Vagina (tissue), 2 donors: ENCODE measurements at places on chromosomes 12 and 14.
A peak's percentile ranks its signal among the peaks of the same experiment; 100 is the strongest.

DNA sequence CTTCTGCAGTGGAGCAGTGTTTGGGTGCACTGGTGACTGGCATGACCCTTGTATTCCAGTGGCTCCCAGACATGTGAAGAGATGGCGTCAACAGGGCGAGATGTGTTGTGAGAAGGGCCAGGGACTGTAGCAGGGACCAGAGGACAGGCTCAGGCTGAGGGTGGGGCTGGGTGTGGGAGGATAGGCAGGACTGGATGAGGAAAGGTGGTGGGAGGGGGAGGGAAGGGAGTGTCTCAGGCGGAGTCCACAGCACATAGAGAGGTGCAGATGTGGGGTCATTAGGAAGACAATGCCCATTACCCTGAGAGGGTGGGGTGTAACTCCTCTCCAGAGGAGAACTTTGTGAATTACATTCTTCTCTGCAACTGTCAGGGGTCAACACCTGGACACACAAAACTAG is 78.5 kb downstream of the DICER1 start:
- no peak for DNase-seq

DNA sequence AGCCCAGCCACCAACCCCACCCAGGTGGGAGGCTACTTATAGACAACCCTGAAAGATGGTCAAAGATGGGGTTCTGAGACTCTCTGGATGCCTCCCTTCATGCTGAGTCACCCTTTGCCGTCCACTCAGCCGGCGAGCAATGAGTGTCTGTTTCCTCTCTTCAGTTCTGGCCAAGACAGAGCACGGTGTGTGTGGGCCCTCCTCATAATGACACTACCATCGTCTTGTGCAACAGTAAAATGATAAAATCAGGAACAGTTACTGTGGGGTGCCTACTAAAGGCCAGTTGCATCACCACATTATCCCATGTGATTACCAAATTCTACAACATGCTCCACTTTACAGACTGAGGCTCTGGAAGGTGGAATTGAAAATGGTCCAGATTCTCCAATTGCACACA is 7.0 kb upstream of the BDKRB1 start:
- DNase-seq = peak; percentile 96

- DNase-seq = no peak
Observed at GRCh38 chr14:100484531-100485267, 102.5 kb downstream of the BEGAIN start.

GRCh38 chr12:53993162-53994008 is 6.6 kb upstream of the HOXC9 start:
- no peak for DNase-seq

GRCh38 chr12:13052421-13052820 is 8.2 kb downstream of the FAM234B start:
- DNase-seq = no peak

DNA sequence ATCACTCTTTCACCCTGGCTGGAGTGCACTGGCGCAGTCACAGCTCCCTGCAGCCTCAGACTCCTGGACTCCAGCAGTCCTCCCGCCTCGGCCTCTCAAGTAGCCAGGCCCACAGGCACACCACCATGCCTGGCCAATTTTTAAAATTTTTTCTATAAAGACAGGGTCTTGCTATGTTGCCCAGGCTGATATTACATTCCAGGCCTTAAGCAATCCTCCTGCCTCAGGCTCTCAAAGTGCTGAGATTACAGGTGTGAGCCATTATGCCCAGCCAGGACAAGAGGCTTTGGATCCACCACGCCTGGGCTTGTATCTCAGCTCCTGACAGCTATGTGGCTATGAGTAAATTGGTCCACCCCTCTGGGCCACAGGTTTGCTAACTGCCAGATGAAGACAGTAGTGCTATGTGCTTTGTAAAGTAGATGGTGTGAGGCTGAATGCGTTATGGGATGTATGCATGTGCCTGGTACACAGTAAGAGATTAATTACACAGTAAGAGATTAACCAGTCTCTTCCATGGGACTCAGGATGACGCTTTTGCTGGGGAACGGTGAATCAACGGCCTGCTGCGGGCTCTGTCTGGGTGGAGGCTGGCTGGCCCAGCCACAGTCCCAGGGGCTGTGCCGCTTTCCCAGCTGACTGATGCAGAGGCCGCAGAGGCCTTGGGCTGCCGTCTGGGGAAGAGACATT is 53.3 kb upstream of the NCOR2 start:
- no peak for DNase-seq

DNA sequence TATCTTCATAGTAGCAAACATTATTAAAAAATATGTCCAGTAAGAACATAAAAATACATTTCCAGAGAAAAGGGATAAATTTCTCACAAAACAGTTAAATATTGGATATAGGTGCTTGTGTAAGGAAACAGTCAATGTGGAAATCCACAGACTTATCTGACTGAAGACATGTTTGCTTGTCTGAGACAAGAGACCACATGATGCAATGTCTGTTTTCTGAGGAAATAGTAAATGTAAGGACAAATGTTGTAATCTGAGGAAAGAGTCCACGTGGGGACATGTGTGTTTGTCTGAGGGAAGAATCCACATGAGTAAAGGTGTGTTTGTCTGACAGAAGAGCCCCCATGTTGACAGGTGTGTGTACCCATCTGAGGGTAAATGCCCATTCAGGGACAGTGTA is 1093.2 kb downstream of the TMEM121 start:
- DNase-seq = no peak

DNA sequence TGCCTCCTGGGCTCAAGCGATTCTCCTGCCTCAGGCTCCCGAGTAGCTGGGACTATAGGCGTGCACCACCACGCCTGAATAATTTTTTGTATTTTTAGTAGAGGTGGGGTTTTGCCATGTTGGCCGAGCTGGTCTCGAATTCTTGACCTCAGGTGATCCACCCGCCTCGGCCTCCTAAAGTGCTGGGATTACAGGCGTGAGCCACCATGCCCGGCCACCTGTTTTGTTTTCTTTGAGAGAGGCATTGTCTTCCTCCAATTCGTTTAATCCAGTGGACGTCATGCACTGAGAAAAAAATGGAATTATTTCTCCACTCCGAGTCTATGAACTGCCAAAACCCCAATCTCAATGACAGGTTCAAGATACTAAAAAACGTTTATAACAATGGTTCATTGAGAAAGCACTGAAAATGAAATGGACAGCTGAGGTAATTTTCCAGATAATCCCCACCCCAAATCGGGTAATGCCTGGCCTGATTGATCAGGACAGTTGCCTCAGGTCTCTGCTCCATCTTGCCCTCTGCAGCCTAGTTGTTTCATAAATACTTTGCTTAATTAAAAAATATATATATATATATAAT is 132.7 kb upstream of the PARP11 start:
- no peak for DNase-seq

DNA sequence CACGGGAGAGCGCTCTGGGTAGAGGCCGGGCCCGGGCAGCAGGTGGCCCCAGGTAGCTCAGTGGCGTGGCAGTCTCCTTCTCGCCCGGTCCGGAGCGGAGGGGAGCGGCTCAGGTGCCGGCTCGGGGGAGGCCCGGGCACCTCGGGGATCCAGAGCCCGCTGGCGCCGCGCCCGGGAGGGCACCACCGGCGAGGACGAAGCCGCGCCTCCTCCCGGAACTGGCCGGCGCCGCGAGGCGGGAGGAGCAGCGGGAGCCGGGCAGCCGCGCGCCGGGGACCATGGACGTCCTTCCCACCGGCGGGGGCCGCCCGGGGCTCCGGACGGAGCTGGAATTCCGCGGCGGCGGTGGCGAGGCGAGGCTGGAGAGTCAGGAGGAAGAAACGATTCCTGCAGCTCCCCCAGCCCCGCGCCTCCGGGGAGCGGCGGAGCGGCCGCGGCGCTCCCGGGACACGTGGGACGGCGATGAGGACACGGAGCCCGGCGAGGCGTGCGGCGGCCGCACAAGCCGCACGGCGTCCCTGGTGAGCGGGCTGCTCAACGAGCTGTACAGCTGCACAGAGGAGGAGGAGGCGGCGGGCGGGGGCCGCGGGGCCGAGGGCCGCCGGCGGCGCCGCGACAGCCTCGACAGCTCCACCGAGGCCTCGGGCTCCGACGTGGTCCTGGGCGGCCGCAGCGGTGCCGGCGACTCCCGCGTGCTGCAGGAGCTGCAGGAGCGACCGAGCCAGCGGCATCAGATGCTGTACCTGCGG is 21.5 kb upstream of the GNS start:
- DNase-seq = no peak

GRCh38 chr14:23432102-23432925 is 3.1 kb downstream of the MYH7 start:
- no peak for DNase-seq

GRCh38 chr14:95769976-95770375 is 56.1 kb upstream of the TCL1A start:
- no peak for DNase-seq

DNA sequence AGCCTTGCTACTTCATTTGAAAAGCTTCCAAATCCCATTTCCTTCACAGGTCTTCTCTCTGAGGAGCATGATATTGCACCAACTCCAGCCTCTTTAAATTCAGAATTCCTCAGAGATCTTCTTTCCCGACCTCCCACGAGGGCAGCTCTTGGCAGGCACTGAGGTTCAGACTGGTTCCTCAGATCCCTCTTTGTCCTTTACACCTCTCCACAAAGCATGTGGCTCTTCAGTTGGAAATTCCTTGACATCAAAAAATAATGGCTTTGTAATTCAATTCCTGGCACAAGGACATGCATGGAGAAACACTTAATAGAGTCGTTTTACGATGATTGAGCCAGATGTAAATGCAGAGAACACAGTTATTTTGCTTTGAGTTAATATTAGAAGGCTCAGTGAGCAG is 63.2 kb upstream of the TMX1 start:
- DNase-seq = no peak

GRCh38 chr14:89041257-89041582 is 216.8 kb downstream of the TTC8 start:
- DNase-seq = no peak

GRCh38 chr14:102579696-102580549 is 12.5 kb upstream of the RCOR1 start:
- no peak for DNase-seq

DNA sequence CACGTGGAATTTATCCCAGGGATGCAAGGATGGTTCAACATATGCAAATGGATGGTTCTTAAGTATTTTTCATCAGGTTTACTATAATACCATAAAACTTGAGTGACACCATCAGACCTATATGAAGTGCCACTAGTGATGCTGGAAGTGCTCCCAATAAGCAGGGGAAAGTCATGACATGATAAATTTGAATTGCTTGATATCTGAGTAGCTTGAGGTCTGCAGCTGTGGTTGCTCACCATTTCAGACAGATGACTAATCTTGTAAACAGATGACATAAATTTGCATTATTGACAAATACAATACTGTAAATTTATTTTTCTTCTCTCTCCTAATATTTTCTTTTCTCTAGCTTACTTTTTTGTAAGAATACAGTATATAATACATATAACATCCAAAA is 13.7 kb upstream of the PRPF39 start:
- DNase-seq = no peak

DNA sequence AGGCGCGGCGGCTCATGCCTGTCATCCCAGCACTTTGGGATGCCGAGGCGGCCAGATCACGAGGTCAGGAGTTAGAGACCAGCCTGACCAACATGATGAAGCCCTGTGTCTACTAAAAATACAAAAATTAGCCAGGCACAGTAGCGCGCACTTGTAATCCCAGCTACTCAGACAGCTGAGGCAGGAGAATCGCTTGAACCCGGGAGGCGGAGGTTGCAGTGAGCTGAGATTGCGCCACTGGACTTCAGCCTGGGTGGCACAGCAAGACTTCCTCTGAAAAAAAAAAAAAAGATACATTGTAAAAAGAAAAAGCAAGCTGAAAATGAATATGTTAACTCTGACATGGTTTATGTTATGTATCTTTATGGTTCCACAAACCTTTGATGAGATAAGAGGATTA is 33.6 kb downstream of the RPGRIP1 start:
- no peak for DNase-seq

DNA sequence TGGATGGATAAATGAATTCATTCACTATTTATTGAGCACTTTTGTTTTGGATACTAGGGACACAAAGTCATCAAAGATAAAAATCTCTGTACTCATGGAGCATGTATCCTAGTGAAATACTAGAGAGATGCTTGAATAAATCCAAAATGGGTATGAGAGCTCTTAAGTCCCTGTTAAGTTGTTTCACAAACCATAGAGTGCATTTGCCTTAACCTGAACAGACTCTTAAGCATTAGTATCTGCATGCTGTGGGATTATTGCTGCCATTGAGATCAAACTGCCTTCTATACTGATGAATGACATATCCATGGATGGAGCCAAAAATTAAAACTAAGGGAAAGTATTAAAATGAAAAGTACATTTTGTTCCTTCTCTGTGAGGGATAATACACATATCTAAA is 206.5 kb upstream of the KRR1 start:
- no peak for DNase-seq

DNA sequence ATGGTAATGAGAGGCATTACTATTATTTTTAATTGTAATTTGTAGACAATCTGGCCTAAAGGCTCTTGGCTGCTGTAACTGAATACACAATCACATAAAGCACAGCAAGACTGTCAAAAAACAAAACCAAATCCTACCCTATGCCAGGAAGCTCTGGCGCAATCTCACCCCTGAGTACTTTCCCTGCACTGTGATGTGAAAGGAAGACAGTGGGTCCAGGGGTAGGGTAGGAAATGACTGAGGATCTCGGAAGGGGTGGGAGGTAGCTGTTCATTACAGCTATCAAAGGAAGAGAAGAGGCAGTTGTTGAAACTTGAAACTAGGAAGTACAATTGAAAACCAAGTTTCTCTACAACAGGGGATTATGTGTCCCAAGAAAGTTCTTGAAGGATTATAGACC is 202.8 kb downstream of the ANO2 start:
- no peak for DNase-seq

- DNase-seq = peak; percentile 46
Observed at GRCh38 chr12:123829561-123829960, 67.5 kb downstream of the DNAH10 start.

DNA sequence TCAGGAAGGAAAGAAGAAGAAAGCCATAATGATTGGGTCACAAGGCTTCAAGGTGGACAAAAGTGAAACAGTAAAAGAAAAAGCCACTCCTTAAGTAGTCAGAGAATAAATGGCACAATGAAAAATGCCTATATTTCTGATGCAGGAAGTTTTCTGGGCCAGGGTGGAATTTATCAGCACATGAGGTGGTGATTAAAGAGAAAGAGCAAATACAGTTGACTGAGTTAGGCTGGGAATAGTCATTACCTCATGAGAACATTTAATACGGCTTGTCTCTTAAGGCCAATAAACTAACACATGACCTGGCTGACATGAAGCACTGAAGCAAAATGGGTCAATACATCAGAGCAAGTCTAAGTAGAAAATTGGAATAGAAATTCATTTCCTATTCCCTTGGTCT is 499.7 kb downstream of the TMTC2 start:
- no peak for DNase-seq

DNA sequence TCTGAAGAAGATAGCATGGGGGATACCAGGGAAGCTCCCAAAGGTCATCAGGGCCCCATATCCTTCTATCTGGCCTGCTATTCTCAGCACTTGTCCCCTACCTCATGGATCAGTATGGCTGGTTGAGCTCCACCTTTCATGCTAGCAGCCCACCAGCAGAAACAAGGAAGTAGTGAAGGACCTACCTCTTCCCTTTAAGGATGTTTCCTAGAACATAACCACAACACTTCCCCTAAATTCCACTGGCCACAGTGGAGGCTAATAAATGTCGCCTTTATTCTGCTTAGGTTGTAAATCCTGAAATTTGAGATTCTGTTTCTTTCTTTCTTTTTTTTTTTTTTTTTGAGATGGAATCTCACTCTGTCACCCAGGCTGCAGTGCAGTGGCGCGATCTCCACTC is 128.6 kb upstream of the PARP11 start:
- no peak for DNase-seq
